Central memory CD8-positive, alpha-beta T cell (primary cell): ENCODE measurements at places on chromosomes 4 and X.

DNA sequence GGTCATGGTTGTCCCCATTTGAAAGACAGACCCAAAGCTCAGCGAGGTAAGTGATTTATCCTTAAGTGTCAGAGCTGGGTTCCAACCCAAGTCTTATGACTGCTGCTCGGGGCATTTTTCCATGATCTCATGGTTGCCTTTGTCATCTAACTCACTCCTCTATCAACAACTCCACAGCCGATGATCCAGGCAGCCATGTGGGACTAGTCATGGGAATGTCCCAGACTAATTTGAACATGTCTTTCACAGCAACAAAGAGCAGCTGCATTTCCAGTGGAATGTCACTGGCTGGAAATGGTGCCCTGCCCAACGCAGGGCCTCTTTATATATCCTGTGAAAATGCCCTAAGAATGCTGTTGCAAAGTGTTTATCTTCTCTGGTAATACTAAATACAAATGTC is 284.8 kb upstream of the PPARGC1A start:
- no peak overlapping the region for H3K27ac ChIP-seq
- no peak for DNase-seq
- H3K36me3 ChIP-seq: no peaks in the 10 kb centered on the region
- H3K4me1 ChIP-seq: no peaks in the 10 kb centered on the region
- H3K4me3 ChIP-seq: no peak overlapping the region

DNA sequence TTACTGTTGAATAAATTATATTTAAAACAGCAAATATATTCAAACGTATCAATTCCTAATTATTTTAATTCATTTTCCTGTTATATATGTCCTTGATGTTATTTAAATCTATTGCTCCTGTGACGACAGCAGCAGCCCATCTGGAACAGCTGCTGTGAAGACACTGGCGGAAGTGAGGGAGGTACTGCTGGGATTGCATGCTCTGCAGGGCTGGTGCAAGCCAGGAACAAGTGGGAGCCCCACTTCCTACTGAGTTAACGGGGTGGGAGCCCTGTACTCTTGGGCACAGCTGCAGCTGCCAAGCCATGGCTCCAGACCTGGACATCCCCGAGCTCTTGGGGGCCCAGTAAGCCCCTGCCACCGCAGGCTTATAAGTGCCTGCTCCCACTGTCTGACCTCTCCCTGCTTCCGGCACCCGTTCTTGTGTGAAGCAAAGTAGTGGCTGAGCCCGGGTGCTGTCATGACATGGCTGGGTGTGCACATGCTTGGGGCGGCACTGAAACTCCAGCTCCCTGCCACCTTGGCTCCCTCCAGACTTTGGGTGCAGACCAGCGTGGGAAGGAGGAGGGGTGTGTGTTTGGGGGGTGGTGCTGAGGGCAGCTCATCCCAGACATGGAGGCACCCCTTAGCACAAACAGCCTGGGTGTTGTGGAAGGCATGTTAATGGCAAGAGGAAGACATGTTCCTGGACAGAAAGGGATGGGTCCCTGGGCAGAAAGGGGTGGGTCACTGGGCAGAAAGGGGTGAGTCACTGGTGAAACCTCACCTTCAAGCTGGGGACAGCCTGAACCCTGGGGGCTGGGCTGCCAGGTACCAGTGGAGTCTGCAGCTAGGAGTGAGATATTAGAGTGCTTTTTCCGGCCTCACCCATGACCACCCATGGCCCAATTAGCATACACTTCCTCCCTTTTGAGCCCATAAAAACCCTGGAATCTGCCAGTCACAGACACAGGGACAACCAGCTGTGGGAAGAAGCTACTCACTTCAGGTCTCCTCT is 1981.3 kb upstream of the IGFBP7 start:
- no peaks in the 10 kb centered on the region for H3K36me3 ChIP-seq
- H3K27me3 ChIP-seq: no peaks in the 10 kb centered on the region
- H3K4me1 ChIP-seq: no peaks in the 10 kb centered on the region
- no peak for DNase-seq
- no peak overlapping the region for H3K4me3 ChIP-seq

GRCh38 chr4:66193487-66193886 is 523.2 kb upstream of the EPHA5 start:
- no peak for DNase-seq
- H3K27ac ChIP-seq: no peak overlapping the region

- no peaks in the 10 kb centered on the region for H3K4me1 ChIP-seq
- no peak overlapping the region for H3K4me3 ChIP-seq
- no peaks in the 10 kb centered on the region for H3K36me3 ChIP-seq
These were observed 123.4 kb downstream of the AMELX start for GRCh38 chrX:11416600-11416999.

GRCh38 chr4:184347251-184348239 is 126.8 kb downstream of the IRF2 start:
- no peaks in the 10 kb centered on the region for H3K36me3 ChIP-seq
- H3K27me3 ChIP-seq: no peaks in the 10 kb centered on the region
- no peak for DNase-seq
- H3K4me1 ChIP-seq: peaks cover 39% of the 10 kb centered on the region
- H3K4me3 ChIP-seq: peak overlapping the region; percentile 32

DNA sequence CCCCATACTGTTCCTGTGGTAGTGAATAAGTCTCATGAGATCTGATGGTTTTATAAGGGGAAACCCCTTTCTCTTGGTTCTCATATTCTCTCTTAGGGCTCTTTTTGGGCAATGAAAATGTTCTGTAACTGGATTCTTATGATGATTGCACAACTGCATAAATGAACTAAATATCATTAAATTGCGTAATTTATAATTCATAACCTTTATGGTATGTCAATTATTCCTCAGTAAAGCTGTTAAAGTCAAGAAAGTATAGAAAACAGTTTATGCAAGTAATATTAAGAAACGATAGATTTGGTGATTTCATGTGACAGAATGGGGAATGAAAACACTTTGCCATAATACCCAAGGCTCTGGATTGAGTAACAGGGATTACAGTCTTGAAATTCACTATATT is 33.5 kb upstream of the SPANXD start:
- no peaks in the 10 kb centered on the region for H3K27me3 ChIP-seq
- no peak overlapping the region for H3K4me3 ChIP-seq
- no peak for DNase-seq
- no peaks in the 10 kb centered on the region for H3K36me3 ChIP-seq
- no peaks in the 10 kb centered on the region for H3K4me1 ChIP-seq

DNA sequence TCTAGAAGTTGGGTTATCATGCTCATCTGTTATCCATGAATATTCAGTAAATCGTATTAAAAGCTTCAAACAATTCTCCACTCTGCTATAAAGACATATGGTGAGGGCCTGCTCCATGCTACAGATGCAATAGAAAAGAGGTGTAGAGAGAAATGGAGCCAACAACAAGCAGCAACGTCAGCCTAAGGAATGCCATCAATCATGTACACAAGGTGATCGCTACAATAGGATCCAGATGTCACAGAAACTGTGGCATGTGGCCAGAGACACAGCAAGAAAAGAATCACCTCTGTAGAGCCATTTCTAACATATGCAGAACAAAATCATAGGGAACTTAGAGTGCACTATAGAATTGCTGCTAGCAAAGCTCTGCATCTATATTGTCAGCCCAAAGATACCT is 1188.1 kb downstream of the PCDH7 start:
- H3K27ac ChIP-seq: no peak overlapping the region
- H3K4me3 ChIP-seq: no peak overlapping the region
- no peaks in the 10 kb centered on the region for H3K27me3 ChIP-seq
- H3K4me1 ChIP-seq: no peaks in the 10 kb centered on the region
- no peaks in the 10 kb centered on the region for H3K36me3 ChIP-seq
- DNase-seq: no peak

DNA sequence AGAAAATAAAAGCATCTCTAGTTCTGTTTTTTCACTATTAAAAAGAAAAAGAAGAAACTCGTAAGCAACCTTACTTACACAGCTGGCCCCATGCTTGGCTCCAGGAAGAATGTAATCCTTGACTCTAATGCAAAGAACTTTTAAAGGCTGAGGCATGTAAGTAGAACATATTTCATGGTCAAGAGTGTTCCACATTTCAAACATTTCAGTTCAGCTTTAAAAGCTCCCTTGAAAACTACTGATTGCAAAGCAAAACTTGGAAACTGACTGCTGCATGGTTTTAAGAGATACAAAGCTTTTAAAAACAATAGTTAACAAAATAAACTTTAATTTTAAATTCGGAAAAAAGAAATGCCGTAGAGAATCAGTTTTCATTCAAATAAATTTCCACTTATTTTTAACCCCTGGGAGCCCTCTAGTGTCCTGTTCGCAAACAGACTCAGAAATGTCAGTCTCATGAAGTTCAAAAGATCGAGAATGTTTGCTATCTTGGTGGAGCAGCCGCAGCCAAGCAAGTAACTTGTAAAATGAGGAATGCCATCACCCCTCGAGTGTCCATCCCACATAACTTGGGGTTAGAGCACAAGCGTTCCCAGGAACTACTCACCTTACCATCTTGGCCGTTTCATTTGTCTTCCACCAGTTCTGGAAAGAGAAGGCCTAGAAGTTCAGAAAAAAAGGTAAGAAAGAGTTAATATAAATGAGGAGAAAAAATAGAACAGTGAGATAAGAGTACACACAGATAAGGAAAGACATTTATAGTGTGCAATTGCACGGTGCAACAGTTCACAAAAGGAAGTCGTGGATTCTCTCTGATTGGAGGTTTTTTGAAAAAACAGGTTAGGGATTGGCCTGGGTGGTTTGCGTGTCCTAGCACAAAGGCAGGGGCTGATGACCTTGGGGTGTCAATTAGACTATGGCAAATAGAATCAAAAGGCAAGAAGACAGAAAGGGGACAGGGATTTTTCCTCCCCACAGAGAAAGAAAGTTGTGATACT is at the start of gene GASK1B:
Gene GASK1B (minus strand): TSS at position 765 of the 998 bp plus-strand sequence. CDS start 1,650 bp downstream, outside the sequence.
- H3K27me3 ChIP-seq: peaks cover 12% of the 10 kb centered on the region
- H3K4me3 ChIP-seq: no peak within 1 kb of the TSS
- H3K27ac ChIP-seq: no peak within 1 kb of the TSS
- no peaks in the 10 kb centered on the region for H3K4me1 ChIP-seq

GRCh38 chr4:110540982-110541451 is 65.1 kb downstream of the ENPEP start:
- DNase-seq: no peak
- peaks cover 32% of the 10 kb centered on the region for H3K27me3 ChIP-seq
- no peaks in the 10 kb centered on the region for H3K4me1 ChIP-seq
- no peaks in the 10 kb centered on the region for H3K36me3 ChIP-seq

- no peak overlapping the region for H3K4me3 ChIP-seq
- DNase-seq: no peak
- H3K4me1 ChIP-seq: peaks cover 27% of the 10 kb centered on the region
- H3K27ac ChIP-seq: no peak overlapping the region
- no peaks in the 10 kb centered on the region for H3K27me3 ChIP-seq
These were observed 35.4 kb upstream of the SPON2 start for GRCh38 chr4:1207603-1208265.

GRCh38 chr4:106195435-106195950 is 120.5 kb downstream of the TBCK start:
- H3K27me3 ChIP-seq: no peaks in the 10 kb centered on the region
- H3K4me1 ChIP-seq: no peaks in the 10 kb centered on the region
- H3K36me3 ChIP-seq: peaks cover 8% of the 10 kb centered on the region
- H3K4me3 ChIP-seq: no peak overlapping the region
- H3K27ac ChIP-seq: no peak overlapping the region

- H3K36me3 ChIP-seq: no peaks in the 10 kb centered on the region
- DNase-seq: no peak
- no peaks in the 10 kb centered on the region for H3K4me1 ChIP-seq
- H3K27me3 ChIP-seq: no peaks in the 10 kb centered on the region
These were observed 1209.6 kb downstream of the PCDH7 start for GRCh38 chr4:31929676-31930345.
